WTC11 (cell line): ENCODE measurements at places on chromosomes 13 and 19. TPM values are rescaled to one million over a fixed set of nuclear protein-coding genes. Genes with fewer than 3 reads are reported as not detected.
A peak's percentile ranks its signal among the peaks of the same experiment; 100 is the strongest.

Gene ELL
- 11.6 to 17.3 TPM (median 13.1 TPM) in 3 replicates for total RNA-seq

Gene VSTM2B
- total RNA-seq, result 1.7 to 3.2 TPM (median 2.2 TPM) in 3 replicates

Gene HIF3A
- 31.8 to 58.2 TPM (median 48.7 TPM) in 3 replicates for total RNA-seq

Gene PCID2
- 64.9 to 69.4 TPM (median 68.5 TPM) in 3 replicates for total RNA-seq

Gene DCT
- total RNA-seq, result not detected in 3 replicates

Gene GSX1
- total RNA-seq, result not detected in 3 replicates

Gene CCL25
- 0.53 TPM in 1 of 3 replicates, not detected in the others for total RNA-seq

Gene ENOX1
- total RNA-seq, result 0.09 to 0.26 TPM (median 0.16 TPM) in 3 replicates

DNA sequence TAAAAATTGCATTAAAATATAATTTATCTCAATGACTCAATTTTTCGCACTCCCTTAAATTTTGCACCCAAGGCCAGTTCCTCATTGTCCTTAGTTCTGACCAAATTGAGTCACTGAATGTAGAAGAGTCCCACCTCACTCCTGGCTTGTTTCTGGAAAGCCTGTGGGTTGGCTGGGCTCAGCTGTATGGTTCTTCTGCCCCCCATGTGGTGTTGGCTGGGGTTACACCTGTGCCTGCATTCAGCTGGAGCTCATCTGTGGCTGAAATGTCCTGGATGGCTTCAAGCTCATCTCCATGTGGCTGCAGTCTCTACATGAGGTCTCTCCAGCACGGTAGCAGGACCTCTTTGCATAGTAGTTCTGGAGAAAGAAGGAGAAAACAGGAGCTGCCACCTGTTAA is 7.2 kb upstream of the IRGC start:
- H3K27ac ChIP-seq, result no peak overlapping the region
- peaks cover 6% of the 10 kb centered on the region for H3K36me3 ChIP-seq
- no peak overlapping the region for H3K4me3 ChIP-seq
- peaks cover 4% of the 10 kb centered on the region; the same call in 1 of the 2 replicates for H3K4me1 ChIP-seq
- H3K27me3 ChIP-seq, result peaks cover 10% of the 10 kb centered on the region
- no peak for DNase-seq

GRCh38 chr19:33194532-33194885 is 379 bp downstream of the LRP3 start:
- H3K27ac ChIP-seq, result no peak overlapping the region
- peaks cover 5% of the 10 kb centered on the region; the same call in 1 of the 2 replicates for H3K36me3 ChIP-seq
- peaks cover 25% of the 10 kb centered on the region for H3K27me3 ChIP-seq
- H3K4me1 ChIP-seq, result 0 out of 2 replicates have a peak, but pooled peaks cover 3% of the 10 kb centered on the region
- DNase-seq, result peak; percentile 38
- H3K4me3 ChIP-seq, result no peak overlapping the region

DNA sequence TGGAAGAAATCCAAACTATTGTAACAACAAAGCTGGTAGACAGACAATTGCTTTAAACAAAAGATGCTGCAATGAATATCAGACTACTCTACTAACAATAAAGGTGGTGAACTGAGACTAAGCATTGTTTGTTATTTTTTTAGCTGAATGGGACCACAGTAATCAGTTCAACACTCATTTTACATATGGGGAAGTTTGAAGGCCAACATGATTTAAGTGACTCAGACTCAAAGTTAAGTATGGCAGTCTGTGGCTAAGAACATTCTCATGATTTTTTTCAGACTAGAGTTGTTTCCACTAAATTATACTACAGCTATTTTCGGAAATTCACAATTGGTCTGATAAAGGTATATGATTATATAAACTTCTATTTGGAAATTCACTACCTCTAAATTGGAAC is 10.4 kb downstream of the EXOSC8 start:
- H3K36me3 ChIP-seq, result peaks cover 66% of the 10 kb centered on the region
- DNase-seq, result no peak
- no peak overlapping the region for H3K27ac ChIP-seq
- no peak overlapping the region for H3K4me3 ChIP-seq
- H3K4me1 ChIP-seq, result peaks cover 10% of the 10 kb centered on the region

DNA sequence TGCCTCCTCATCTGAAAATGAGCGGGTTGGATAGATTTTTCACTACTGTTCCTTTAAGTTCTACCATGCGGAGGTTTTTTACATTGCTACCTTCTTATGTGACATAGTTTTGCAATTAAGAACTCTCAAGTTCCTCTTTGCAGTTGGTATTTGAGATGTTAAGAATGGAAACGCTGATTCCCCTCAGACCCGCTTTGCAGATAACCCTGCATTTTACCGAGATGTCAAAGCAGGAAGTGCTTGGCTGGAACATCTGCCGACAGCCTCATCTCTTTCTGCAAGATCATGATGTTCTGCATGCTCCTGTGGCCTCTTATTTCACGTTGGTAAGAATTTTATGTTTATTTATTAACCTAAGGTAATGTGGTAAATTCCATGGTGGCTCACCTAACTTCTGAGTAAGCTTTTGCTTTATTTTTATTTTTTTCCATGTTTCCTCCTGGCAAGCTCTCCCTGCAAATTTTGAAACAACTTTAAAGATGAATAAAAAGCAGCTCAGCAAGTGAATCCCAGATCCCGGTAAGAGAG is 22.5 kb downstream of the PABPC3 start:
- no peak overlapping the region for H3K4me3 ChIP-seq
- H3K4me1 ChIP-seq, result peaks cover 54% of the 10 kb centered on the region
- H3K27me3 ChIP-seq, result peaks cover 14% of the 10 kb centered on the region
- DNase-seq, result no peak
- H3K27ac ChIP-seq, result no peak overlapping the region
- H3K36me3 ChIP-seq, result peaks cover 25% of the 10 kb centered on the region

DNA sequence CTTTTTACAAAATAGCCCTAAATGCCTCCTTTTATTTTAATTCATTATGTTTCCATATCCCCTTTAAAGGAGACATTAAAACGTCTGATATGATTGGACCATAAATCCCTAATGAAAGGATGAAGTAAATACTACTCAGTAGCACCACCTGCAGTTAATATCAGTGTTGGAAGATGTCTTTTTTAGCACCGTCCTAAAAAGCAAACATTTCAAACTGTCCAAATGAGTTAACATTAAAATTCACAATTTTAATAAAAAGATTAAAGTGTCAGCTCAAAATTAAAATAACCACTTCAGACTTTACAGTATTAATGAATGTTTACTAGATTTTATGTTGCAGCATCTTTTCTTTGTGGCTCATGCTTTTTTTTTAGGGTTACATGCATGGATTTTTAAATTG is 12.3 kb downstream of the ZNF507 start:
- no peak for DNase-seq
- H3K27ac ChIP-seq, result no peak overlapping the region
- no peaks in the 10 kb centered on the region for H3K4me1 ChIP-seq
- H3K36me3 ChIP-seq, result peaks cover 77% of the 10 kb centered on the region
- no peaks in the 10 kb centered on the region for H3K27me3 ChIP-seq

GRCh38 chr19:48611872-48612271 is 3.0 kb downstream of the FAM83E start:
- peaks cover 32% of the 10 kb centered on the region for H3K4me1 ChIP-seq
- no peaks in the 10 kb centered on the region for H3K27me3 ChIP-seq
- no peak overlapping the region for H3K4me3 ChIP-seq
- H3K36me3 ChIP-seq, result peaks cover 19% of the 10 kb centered on the region

DNA sequence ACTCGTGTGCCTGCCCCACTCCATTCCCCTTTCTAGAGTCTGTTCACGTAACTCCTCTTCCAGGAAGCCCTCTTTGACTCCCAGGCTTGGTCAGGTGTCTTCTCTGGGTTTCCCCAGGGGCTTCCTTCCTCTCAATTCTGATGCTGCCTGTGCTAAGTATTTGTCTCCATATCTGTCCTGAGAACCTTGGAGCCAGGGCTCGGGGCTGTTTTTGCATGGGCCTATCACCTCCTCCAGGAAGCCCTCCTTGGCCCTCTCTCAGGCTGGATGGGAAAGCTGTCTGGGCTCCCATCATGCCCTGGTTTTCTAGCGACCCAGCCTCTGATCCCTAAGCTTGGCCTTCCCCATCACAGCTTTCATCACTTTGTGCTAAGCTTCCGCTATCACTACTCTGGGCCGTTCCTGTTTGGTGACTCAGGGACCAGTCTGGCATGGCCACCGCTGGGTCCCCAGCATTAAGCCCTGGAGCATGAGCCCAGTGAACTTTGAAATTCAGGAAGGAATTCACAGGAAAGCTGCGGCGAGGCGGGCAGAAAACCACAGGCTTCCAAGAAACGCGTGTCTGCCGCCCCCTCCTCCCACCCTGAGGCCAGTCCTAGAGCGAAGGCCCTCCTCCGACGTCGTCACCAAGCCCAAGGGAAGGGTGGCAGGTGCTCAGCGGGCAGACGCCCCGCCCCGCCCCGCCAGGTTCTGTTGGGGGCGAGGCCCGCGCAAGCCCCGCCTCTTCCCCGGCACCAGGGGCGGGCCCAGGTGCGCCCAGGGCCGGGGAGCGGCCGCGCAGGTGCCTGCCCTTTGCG is 486 bp upstream of the SPINT2 start:
- no peaks in the 10 kb centered on the region for H3K27me3 ChIP-seq
- peak overlapping the region; percentile 97 for H3K27ac ChIP-seq
- H3K36me3 ChIP-seq, result no peaks in the 10 kb centered on the region; the same call in 1 of the 2 replicates

DNA sequence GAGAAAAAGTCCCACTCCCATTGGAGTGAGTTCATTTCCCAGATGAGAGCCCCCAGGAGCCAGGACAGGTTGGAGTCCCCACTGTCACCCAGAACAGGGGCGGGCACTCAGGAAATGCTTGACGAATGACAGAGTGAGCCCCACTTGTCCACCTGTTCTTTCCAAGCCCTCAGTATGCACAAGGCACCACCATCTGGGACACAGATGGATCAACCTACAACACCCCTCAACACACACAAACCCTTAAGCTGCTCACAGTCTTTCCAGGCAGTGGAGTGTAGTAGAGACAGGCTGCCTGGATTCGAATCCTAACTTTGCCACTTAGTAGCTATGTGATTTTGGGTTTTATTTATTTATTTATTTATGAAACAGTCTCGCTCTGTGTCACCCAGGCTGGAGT is 8.0 kb downstream of the ARHGEF1 start:
- no peak for DNase-seq
- H3K4me1 ChIP-seq, result peaks cover 27% of the 10 kb centered on the region
- no peaks in the 10 kb centered on the region; the same call in 1 of the 2 replicates for H3K27me3 ChIP-seq
- no peak overlapping the region for H3K27ac ChIP-seq
- H3K4me3 ChIP-seq, result no peak overlapping the region
- peaks cover 8% of the 10 kb centered on the region for H3K36me3 ChIP-seq

DNA sequence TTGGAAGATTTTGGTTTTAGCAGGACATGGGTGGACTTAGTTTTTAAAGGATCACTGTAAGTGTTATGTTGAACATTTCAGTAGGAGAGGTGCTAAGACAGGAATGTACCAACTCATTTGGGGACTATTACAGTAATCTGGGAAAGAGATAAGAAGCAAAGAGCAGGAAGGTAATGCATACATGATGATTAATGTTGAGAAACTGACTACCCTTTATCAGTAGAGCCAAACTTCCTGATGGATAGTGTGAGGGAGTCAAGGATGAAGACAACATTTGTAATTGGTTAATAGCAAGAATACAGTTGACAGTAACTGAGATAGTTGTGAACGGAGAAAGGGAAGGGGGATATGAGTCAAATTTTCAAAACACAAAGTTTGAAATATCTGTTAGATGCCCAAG is 421.9 kb upstream of the PRR20A start:
- H3K36me3 ChIP-seq, result no peaks in the 10 kb centered on the region
- no peaks in the 10 kb centered on the region for H3K27me3 ChIP-seq
- DNase-seq, result no peak
- H3K4me3 ChIP-seq, result no peak overlapping the region
- no peak overlapping the region for H3K27ac ChIP-seq
- peaks cover under 1% of the 10 kb centered on the region; the same call in 1 of the 2 replicates for H3K4me1 ChIP-seq

DNA sequence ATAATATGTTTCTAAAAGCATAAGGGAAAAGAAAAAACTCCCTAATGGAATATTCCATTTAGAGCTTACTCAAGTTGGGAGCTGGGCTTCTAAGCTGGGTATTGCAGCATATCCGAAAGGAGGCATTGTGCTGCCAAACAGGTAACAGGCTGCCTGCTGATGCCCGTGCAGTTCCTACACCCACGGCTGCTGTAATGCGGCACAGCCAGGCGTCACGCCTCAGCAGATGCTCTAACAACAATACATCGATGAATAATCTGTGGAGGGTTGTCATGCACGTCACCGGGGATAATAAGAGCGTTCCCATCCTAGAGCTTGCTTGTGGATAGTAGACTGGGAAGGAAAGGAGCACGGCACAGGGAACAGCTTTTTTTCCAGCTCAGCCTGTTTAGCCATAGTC is 1582.1 kb upstream of the SLC10A2 start:
- H3K36me3 ChIP-seq, result 0 out of 2 replicates have a peak, but pooled peaks cover under 1% of the 10 kb centered on the region
- H3K27me3 ChIP-seq, result no peaks in the 10 kb centered on the region
- H3K4me3 ChIP-seq, result no peak overlapping the region

GRCh38 chr19:4707956-4708650 is 15.5 kb downstream of the DPP9 start:
- peaks cover 24% of the 10 kb centered on the region for H3K36me3 ChIP-seq
- no peak overlapping the region for H3K4me3 ChIP-seq
- no peak overlapping the region; the same call in 1 of the 2 replicates for H3K27ac ChIP-seq
- DNase-seq, result no peak
- H3K27me3 ChIP-seq, result no peaks in the 10 kb centered on the region

- H3K27ac ChIP-seq, result peak overlapping the region; percentile 61
- H3K27me3 ChIP-seq, result peaks cover 9% of the 10 kb centered on the region
- H3K4me1 ChIP-seq, result peaks cover 46% of the 10 kb centered on the region
- no peak for DNase-seq
Measured at GRCh38 chr19:38251564-38252051, 4.6 kb downstream of the PPP1R14A start.

- H3K36me3 ChIP-seq, result no peaks in the 10 kb centered on the region
- H3K27me3 ChIP-seq, result no peaks in the 10 kb centered on the region
- peaks cover 27% of the 10 kb centered on the region for H3K4me1 ChIP-seq
Measured at GRCh38 chr13:37383856-37384370, 214.7 kb downstream of the POSTN start.

DNA sequence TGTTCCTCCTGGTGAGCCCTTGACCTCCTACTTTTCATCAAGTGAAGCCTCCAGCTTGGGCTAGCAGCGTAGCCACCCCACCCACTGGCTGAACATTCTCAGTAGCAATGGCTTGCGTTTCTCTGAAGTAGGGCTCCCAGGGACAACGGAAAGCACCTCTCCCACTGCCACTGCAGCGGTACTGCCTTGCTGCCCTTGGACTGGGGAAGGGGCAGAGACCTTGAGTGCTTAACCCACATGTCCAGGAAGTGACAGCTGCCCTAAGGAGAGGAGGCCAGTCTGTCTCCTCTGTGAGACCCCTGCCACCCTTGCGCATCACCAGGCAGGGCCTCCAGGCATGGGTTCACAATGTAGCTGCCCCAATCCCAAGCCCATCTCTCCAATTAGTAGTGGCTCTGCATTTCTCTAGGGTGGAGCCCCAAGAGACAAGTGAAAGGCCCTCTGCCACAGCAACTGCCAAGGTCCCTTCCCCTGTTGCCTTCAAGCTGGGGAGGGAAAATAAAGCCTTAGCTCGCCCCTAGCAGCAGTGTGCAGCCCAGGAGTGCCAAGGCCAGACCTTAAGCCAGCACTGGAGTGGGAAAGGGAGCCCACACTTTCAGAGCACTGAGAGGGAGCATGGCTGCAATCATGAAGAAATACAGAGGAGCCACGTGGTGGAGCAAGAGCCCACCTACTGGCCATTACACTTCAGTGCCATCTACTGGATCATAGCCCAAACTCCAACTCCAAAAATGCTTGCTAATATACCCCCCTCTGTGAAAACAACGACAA is 175.9 kb upstream of the TRPC4 start:
- no peak overlapping the region for H3K4me3 ChIP-seq
- H3K27ac ChIP-seq, result no peak overlapping the region
- no peak for DNase-seq
- H3K36me3 ChIP-seq, result peaks cover 24% of the 10 kb centered on the region
